ENCODE measurements at places on chromosomes 2 and 18.
A peak's percentile ranks its signal among the peaks of the same experiment; 100 is the strongest.

DNA sequence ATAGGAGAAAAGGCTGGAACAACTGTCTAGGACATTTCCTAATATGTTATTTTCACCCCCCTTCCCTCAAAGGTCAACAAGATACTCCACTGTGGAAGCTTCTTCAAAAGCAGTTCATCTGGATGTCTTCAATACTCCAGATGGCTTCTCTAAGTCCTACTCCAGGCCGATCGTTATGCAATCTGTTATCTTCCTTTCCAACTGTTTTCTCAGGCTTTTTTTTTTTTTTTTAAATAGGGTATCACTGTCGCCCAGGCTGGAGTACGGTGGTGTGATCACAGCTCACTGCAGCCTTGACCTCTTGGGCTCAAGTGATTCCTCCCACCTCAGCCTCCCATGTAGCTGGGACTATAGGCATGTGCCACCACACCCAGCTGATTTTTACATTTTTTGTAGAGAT, 26.3 kb downstream of the ATP8B1 start:
- no peak for DNase-seq

DNA sequence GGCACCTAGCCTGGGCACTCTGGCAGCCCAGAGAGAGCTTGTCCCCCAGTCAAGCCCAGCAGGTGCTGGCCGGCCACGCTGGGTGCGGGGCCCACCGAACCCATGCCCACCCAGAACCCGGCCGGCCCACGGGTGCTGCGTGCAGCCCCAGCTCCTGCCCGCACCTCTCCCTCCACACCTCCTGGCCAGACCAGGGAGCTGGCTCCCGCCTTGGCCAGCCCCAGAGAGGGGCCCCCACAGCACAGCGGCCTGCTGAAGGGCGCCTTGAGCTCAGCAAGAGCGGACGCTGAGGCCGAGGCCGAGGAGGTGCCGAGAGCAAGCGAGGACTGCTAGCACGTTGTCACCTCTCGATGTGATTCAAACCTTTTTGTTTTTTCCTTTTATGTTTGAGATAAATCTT, 407.0 kb upstream of the KCNJ3 start:
- DNase-seq: no peak

GRCh38 chr2:238811293-238811692, 36.6 kb upstream of the TWIST2 start:
- no peak for DNase-seq

GRCh38 chr2:147531269-147531668, 313.6 kb upstream of the ACVR2A start:
- DNase-seq: no peak

DNA sequence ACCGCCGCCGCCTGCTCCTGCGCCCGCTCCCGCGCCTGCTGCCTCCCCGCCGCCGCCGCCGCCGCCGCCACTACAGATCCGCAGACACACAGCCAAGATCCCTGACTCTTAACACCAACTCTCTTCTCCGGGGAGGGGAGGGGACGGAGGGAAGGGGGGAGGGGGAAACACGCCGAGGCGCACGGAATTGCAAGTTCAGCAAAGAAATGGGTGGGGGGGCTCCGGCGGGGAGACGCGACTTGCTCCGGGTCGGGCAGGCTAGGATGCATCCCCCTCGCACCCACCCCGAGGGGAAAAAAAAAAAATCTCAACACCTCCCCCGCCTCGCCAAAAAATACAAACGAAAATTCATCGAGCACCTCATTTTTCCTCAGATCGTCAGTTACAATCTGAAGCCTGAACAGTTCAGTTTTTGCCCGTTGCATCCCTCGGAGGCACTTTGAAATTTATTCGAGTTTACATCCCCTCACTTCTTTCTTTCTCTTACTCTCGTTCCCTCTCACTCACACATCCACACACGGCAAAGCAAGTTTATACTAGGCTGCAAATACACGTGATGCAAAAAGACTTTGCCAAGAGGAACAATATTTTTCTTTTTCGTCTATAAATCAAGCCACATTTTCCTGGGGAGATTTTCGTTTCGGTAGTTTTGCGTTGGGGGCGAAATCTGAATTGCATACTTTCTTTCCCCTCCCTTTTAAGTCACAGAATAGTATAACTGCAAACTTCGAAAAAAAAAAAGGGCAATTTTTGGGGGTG, at the start of gene TCF4:
TCF4 (minus strand) TSS at position 82 of the 759 bp plus-strand sequence. CDS start 1,076 bp downstream, outside the sequence.
- no peak for DNase-seq

- no peak for DNase-seq
These were observed 383.8 kb downstream of the FIGN start for GRCh38 chr2:163351966-163352365.

DNA sequence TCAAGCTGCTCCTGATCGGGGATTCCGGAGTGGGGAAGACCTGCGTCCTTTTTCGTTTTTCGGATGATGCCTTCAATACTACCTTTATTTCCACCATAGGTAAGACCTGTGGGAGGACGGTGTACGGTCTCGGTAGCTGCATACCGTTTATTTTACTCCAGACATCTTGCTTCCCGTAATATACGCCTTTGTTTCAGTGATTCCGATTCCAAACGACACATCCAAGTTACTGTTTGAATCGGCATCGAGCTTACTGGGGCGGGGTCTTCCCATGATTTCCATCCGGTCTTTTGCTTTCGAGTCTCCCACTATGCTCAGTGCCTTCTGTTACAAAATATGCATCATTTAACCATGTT, 731 bp downstream of the RAB10 start:
- no peak for DNase-seq

- DNase-seq: no peak
These were observed 33.6 kb downstream of the TTC32 start for GRCh38 chr2:19868224-19868623.

DNA sequence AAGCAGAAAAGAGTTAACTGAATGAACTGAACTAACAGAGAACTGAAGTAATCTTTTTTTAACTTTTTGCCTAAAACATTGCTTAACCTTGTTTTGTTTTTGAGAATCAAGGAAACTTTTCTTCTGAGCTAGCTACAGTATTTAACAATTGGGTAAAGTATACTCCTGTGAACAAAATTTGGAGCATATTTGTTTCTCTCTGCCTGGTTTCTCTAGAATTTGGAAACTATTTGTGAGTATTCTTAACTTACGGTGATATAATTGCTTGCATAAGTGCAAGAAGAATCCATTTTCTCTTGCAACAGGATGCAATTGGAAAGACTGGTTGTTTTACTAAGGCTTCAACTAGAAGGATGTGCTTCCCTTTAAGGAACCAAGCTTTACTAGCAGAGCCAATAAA, 65.9 kb upstream of the FAM98A start:
- no peak for DNase-seq

- DNase-seq: no peak
These were observed 36.3 kb downstream of the VSNL1 start for GRCh38 chr2:17576802-17577201.

DNA sequence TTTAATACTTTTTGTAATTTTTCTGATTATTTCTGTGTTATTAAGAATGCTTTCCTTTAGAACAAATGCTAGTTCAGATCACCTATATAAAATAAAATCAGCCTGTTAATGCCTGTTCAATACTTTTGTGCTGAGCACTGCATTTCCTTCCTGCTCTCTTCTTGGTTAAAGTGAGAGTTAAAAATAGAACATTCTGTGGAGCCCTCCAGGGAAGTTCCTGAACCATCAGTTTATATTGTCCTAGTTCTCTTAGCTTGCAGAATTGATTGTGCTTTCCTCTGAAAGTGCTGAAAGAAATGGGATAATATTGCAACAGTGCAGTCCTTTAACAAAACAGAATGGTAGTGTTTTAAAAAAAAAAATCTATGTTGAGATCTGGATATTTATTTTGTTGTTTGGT, 74.6 kb upstream of the UBXN4 start:
- DNase-seq: no peak

- DNase-seq: no peak
These were observed 22.7 kb downstream of the RAB31 start for GRCh38 chr18:9730786-9731185.

GRCh38 chr18:32383050-32383819, 87.4 kb downstream of the GAREM1 start:
- DNase-seq: no peak

DNA sequence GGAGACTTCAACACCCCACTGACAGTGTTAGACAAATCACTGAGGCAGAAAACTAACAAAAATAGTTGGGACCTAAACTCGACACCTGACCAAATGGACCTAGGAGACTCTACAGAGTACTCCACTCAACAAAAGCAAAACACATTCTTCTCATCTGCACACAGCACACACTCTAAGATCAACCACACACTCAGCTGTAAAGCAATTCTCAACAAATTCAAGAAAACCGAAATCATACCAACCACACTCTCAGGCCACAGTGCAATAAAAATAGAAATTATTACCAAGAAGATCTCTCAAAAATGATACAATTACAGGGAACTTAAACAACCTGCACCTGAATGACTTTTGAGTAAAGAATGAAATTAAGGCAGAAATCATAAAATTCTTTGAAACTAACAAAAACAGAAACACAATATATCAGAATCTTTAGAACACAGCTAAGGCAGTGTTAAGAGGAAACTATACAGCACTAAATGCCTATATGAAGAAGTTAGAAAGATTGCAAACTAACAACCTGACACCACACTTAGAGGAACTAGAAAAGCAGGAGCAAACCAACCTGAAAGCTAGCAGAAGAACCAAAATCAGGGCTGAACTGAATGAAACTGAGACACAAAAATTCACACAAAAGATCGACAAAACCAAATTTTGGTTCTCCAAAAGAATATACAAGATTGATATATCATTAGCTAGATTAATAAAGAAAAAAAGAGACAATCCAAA, 46.3 kb downstream of the RTTN start:
- DNase-seq: no peak

- no peak for DNase-seq
These were observed 306.7 kb downstream of the PIK3C3 start for GRCh38 chr18:42261731-42262130.

DNA sequence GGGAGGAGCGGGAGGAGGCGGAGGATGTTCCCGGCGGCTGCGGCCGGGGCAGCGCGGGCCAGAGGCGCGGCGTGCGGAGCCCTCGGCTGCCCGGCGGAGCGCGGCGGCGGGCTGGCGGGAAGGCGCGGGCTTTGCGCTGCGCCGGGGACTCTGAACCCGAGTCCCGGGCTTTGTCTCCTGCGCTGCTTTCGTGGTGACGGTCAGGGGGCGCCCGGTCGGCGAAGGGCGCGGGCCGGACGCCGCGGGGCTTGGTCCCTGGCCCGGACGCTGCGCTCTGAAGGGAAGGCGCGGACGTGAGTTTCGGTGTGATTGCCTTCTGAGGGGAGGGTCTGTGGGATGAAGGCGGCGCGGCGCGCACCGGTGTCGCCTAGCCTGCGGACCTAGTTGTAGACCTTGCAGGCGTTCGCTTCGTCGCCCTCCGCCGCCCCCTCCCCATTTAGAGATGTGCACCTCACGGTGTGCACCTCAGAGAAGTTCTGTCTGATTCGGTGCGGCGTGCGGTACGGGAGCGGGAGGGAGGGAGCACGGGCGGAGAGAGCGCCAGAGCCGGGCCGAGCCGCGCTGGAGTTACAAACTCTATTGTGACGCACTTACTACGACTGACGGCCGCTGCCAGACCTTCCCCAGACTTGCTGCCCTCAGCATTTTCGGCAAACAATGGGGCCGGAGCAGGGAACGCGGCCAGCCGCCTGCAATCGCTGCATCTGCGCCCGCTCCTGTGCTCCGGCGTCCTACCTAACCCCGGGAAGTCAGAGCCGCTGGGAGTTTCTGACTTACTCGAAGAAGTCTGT, 2.1 kb downstream of the BCL2L11 start:
- DNase-seq: peak; percentile 28

- DNase-seq: no peak
These were observed 50.7 kb downstream of the GALNT14 start for GRCh38 chr2:31087491-31087890.

DNA sequence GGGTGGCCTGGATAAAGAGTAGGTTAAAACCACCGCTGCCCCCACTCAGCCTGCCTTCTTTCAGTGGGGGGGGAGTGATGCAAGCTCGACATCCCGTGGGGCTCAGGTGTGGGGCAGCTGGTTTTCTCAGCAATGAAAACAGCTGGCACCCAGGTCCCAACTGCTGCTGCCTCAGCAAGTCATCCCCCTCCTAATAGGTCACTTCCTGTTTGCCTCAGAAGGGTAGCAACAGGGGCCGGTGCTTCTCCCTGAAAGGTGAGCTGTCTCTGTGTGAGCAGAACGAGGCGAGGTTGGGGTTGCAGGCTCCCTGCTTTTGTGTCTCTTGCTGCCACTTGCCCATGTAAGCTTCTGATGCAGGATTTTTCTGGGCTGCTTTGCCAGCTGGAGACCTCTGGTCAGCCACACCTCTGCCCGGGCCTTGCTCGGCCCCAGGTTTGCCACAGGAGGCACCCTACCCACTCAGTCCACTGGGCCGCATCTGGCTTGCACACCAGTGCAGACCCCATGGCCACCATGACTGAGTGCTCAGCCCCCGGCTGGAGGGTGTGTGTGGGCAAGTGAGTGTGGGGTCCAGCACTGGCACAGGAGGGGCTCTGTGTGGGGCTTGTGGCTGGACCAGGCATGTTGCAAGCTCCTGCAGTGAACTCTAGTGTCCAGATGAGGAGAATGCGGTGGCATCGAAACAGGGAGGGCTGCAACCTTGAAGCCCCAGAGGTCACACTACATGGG, 11.5 kb upstream of the ASB1 start:
- no peak for DNase-seq

GRCh38 chr2:36882532-36882931, 83.8 kb downstream of the STRN start:
- no peak for DNase-seq

DNA sequence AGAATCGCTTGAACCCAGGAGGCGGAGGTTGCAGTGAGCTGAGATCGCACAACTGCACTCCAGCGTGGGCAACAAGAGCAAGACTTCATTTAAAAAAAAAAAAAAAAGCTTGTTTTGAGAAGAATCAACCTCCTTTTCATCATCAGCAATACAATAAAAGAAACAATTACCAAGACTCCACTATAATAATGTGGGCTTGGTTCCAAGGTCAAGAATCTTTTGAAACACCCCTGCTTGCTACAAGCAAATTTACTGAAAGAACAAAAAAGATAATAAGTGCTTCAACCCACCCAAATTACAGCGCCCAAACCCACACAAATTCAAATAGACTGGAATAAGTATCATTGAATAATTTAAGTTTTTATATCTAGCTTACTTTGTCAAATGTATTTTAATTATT, 33.6 kb upstream of the MAPRE3 start:
- no peak for DNase-seq

DNA sequence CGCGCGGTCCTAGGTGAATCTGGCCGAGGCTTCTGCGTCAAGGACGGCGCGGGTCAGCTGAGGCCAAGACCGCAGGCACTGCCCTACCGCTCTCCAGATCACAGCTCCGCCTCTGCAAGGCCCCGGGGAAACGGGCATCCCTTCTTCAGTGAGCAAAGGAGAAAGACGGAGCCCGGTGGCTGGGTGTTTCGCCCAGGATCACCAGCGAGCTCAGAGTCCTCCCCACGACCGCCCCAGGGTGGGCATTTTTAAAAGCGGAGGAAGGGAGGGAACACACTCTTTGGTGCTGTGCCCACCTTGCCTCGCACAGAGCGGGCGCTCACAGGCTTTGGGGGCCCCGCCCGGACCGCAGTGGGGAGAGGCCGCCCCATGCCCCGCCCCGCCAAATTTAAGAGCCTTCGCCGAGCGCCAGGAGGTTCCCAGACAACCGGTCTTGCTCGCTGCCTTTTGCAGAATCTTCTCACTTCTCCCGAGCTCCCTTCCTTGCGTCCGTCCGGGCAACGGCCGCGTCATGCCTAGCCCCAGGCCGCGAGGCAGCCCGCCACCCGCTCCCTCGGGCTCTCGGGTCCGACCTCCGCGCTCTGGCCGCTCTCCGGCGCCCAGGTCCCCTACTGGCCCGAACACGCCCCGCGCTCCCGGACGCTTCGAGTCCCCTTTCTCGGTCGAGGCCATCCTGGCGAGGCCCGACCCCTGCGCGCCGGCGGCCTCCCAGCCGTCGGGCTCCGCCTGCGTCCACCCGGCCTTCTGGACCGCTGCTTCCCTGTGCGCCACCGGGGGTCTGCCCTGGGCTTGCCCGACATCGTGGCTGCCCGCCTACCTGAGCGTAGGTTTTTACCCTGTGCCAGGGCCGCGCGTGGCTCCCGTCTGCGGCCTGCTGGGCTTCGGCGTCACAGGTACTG, at the start of gene NOTO:
NOTO (plus strand) TSS at position 419 of the 899 bp plus-strand sequence; CDS start at position 512, 93 bp downstream.
- no peak for DNase-seq

Data from stimulated activated CD8-positive, alpha-beta memory T cell treated with anti-CD3 and anti-CD28 coated beads, Interleukin-12 subunit alpha, Interleukin-12 subunit beta, amount 100 ng/mL, for 4 hours (primary cell).